ENCODE measurements at places on chromosomes 4 and X.

DNA sequence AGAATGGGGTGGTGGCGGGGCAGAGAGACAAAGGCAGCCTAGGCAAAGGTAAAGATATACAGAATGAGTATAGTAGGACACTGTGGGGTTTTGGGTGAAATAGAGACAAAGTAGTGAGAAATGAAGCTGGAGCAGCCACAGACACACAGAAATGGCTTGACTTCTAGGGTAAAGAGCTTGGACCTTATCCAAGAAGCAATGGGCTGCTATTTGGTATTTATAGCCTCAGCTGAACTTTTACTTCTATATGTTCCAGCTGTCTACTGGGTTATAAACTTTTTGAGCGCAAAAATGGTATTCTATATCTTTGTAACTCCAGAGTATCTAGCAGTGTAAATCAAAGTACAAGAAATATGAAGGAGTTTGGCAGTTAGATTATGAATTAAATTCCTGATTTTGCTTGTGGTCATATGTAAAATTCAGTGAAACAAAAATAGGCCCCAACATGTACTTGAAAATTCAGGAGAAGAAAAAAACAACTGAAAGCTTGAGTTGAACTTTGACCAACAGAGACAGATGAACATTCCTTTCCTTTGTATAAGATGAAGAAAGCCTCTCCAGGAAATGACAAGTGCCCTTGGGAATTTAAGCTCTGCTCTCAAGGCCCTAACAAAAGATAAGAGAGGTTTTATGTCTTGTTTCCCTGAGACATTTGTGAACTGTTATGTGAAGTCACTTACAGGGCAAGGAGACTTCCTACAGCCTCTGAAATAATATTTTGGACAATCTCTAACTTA, 354.1 kb downstream of the CHIC1 start:
- no peak for DNase-seq

- DNase-seq, result peak; percentile 46
Measured at GRCh38 chr4:1512738-1513660, 106.8 kb upstream of the NKX1-1 start.

DNA sequence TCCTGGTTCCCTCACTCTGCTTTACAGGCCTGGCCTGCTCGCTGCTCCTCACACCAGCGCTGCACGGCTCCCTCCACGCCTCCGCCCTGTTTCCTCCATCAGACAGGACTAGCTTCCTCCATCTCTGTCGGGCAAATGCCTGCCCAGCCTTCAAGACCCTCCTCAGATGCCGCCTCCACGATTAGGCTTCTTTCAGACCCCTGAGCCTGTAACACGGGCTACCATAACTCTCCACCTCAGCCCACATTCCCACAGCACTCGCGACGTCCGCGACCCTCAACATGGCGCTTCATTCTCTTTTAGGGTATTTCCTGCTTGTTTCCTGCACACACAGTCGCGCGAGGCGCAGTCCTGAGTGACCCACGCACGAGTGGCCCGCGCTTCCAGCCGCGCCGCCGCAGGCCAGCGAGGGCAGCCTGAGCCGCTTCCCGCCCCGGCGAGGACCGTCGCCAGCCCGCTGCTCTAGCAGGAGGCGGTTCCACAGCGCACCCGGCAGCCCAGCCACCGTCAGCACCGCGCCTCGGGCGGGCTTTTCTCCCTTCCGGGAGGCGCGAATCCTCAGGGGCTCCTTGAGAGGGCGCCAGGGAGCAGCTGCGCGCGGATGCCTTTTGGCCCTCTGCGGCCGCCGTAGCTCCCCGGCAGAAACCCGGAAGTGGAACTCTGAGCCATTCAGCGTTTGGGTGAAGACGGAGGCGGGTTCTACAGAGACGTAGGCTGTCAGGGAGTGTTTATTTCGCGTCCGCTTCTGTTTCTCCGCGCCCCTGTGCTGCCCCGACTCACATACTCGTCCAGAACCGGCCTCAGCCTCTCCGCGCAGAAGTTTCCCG, at the start of gene FRG1:
Gene FRG1, plus strand, starts transcription at position 695 of the 827 bp plus-strand sequence. CDS start 138 bp downstream, outside the sequence.
- DNase-seq, result peak; percentile 97

- no peak for DNase-seq
Measured at GRCh38 chr4:181517491-181517890, 725.7 kb upstream of the TENM3 start.

- peak; percentile 64 for DNase-seq
Measured at GRCh38 chr4:81648576-81649275, 177.0 kb upstream of the RASGEF1B start.

DNA sequence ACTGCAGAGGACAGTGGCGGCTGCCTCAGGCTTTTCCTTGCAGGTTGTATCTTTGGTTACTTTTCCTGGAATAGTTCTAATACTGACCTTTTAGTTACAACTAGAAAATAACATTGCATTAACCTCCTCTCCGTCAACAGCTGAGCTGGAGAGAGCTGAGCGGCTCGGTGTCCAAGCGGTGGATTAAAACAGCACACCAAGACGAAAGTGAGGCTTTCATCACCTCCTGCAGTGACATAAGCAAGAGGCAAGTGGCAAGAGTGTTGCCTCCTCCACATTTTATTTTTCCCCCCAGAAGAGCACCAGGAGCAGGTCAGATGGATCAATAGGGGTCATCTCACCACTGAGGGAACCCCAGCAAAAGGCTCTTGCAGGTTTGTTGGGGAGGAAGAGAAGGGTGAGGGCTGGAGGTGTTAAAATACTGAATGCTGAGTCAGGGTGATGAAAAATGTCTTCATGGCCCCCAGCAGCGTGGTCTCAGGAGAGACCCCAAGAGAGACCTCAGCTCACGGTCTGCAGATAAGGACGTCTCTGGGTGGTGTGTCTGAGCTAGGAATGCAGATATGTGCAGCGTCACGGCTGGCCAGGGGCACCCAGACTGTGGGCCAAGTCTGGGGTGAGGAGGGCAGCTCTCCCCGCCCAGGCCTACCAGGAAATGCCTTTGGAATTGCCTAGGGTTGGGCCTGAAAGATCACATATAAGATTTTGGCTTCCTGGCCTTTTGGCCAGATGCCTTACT, 50.3 kb downstream of the CASP3 start:
- no peak for DNase-seq

DNA sequence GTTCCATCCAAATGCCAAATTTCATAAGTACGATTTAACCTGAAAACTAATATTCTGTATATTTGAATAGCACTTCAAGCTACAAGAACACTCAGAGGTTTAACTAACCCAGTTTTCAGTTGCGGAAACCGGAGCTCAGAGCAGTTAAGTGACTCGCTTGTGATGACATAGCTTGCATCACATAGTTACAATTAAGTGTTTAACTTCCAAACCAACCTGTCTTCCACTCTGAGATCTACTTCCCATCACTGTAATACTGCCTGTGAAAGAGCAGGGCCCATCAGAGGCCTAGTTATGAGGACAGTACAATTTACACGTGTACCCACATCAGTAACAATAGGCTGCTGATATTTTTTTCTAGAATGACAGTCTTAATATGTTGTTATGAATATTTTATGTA, 120.3 kb downstream of the MAD2L1 start:
- DNase-seq, result no peak

Measured in thyroid gland (tissue), 4 donors.